ENCODE measurements at places on chromosomes 16 and 17.

DNA sequence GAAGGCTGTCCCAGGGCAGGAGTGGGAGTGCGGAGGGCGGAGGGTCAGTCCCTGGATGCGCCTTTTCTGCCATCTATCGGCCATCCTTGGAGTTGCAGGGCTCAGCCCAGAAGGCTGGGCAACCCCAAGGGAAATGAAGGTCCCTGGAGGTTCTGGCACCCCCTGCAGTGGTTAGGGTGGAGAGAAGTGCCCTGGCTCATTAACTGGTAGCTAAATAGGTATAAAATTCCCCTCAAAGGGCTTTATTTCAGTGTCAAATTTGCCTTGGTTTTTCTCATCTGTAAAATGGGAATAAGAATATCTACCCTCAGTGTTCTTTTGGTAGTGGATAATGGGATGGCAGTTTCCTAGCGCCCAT lies 22.4 kb downstream of the C17orf75 start:
- no peak for DNase-seq

GRCh38 chr16:74309789-74310781 lies 13.5 kb downstream of the PSMD7 start:
- no peak for DNase-seq

- no peak for DNase-seq
These were observed 22.4 kb downstream of the ALDH3A2 start for GRCh38 chr17:19670908-19671307.

DNA sequence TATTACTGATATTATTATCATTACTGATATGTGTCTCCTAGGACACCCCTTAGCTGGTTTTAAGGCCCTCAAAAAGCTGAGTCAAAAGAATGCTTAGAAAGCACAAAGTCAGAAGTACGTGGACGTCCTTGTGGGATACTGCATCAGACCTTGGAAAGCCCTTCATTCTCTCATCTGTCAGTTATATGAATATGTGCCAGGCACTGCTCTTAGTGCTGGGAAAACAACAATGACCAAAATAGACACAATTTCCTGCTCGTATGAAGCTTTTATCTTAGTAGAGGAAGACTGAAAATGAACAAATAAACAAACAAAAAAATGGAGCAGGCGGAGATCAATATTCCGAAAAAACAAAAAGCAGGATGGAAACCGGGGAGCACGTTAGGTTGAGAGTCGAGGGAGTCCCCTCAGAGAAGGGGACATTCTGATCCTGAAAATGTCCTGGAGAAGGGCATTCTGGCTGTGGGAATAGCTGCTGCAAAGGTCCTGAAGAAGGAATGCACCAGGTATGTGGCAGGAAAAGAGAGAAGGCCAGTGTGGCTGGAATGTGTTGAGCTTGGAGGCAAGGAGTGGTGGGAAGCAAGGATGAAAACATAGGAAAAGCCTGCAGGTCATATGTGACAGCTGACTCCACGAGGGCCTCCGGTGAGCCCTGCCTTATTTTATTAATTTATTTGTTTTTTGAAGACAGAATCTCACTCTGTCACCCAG lies 15.5 kb upstream of the TMEM94 start:
- DNase-seq: no peak

DNA sequence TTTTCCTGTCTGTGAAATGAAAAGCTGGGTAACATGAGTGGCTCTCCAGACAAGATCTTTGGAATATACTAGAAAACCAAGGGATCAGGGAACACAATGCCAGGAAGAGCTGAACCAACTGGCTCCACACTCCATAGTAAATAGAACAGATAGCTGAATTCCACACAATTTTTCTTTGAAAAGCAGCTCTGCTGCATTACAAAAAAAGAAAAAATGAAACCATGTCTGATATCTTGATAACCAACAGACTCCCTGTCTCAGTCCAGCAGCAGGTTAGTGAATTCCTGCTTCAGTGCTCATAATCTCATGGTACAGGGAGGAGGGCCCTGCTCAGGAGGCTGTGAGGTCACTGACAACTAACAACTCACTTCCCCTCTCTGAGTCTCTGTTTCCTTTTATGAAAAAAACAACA lies 97.1 kb downstream of the CDH11 start:
- no peak for DNase-seq

- no peak for DNase-seq
These were observed 9.6 kb downstream of the GPRC5B start for GRCh38 chr16:19874851-19875546.

DNA sequence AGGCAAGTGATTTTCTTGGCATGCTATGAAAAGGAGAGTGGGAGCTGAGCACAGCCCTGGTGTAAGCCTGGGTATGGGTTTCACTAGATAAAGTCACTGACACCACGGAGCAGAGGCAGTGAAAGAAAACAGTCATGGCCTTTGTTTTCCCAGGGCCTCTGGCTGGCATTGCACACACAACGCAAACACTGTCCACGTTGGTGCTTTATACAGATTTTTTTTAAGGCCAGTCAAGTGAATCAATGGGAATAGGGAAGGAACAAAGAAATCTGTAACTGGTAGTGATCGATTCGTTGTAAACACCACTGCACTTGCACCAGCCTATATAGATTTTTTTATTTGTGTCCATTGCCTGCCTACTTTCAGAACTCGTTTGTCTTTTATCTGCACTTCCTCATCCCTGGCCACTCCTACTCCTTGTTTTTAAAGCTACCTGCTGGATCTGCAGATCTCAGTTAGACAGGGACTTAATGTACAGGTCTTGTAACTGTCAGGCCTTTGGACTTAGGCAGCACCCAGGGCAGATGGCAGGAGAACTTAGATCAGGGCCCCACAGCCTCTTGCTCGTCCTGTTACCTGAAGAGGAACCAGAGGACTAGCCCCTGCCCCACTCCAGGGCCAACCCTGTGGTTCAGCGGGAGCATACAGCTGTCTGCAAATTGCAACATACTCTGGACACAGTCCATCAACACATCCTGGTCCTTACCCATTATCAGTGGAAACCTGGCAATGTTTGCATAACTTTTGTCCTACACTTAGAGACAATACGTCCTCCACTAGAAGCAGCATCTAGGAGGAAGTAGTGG lies 10.6 kb upstream of the TMIGD1 start:
- peak; percentile 96 for DNase-seq
